Stimulated activated CD4-positive, alpha-beta T cell treated with anti-CD3 and anti-CD28 coated beads, Interleukin-1b, Interleukin-23, amount 100 ng/mL, for 48 hours (primary cell): ENCODE measurements at places on chromosomes 1 and 21.

- DNase-seq = no peak
Measured at GRCh38 chr1:36667836-36668235, 185.1 kb upstream of the CSF3R start.

DNA sequence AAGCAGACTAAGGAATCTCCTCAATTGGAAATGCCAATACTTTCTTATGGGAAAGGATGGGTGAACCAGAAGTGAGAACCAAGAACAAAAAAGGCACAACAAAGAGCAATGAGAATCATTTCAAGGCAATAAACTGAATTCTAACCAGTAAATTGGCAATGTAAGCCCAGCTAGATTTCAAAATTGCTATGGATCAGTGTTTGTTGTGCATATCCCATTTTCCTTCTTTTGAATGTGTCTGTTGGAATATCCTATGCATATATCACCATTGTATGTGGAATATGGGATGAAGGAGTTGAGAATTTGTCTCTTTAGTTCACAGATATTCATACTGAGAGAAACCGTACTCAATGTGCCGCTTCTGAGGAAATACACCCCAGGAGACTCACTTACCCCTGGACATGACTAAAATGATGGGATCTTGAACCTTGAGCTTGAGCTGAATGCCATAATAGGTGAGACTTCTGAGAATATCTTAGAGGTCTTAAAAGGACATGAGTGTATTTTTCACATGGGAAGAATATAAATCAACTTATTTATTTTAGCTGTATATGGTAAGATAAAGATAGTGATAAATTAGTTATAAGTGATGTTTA is 216.0 kb downstream of the BACH1 start:
- no peak for DNase-seq

GRCh38 chr21:34817821-34818661 is 149.2 kb downstream of the CLIC6 start:
- no peak for DNase-seq

- DNase-seq = no peak
Measured at GRCh38 chr1:81989524-81989923, 188.8 kb downstream of the ADGRL2 start.

GRCh38 chr1:202671399-202671798 is 38.9 kb downstream of the SYT2 start:
- DNase-seq = no peak

DNA sequence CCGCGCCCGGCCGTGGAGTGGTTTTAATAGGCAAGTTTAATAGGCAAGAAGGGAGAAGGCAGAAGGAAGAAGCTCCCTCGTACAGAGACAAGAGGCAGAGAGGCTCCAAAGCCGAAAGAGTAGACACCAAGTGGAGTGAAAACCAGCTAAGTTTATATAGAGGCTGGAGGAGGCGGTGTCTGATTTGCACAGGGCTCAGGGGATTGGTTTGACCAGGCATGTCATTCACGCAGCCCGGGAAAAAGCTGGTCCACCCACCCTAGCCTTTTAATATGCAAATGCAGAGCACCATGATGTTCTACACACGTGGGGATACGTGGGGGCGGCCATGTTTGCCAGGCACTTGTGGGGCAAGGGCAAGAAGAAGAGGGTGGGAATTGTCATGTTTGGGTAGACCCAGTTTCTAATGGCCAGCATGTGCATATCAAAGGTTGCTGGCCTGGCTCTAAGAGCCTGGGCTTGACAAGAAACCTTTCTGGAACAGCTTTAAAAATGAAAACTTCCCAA is 18.0 kb upstream of the SOD1 start:
- DNase-seq = no peak

- DNase-seq = no peak
Measured at GRCh38 chr1:185860859-185861258, 126.7 kb downstream of the HMCN1 start.

DNA sequence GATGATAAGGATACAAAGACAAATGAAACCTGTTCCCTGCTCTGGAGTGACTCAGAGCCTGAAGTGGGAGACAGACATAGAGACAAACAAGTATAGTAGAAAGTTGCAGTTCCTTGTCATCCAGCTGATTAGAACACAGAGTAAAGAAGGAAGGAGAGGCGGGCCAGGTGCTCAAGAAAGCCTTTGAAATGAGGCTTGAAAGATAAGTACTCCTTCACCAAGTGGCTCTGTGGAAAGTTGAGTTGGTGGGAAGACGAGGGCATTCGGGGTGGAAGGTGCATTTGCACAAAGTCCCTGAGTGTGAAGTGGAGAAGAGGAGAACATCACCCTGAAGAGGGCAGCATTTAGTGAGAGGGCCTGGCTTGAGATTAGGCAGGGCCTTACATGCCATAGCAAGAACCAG is 17.0 kb downstream of the MARK1 start:
- no peak for DNase-seq

- DNase-seq = no peak
Measured at GRCh38 chr1:121471523-121471922, 286.7 kb downstream of the SRGAP2C start.

GRCh38 chr1:246651012-246651695 is 73.1 kb upstream of the SCCPDH start:
- no peak for DNase-seq

GRCh38 chr1:231866392-231867331 is 240.1 kb downstream of the DISC1 start:
- peak; percentile 32 for DNase-seq

GRCh38 chr1:150410582-150411101 is 46.7 kb downstream of the RPRD2 start:
- no peak for DNase-seq

DNA sequence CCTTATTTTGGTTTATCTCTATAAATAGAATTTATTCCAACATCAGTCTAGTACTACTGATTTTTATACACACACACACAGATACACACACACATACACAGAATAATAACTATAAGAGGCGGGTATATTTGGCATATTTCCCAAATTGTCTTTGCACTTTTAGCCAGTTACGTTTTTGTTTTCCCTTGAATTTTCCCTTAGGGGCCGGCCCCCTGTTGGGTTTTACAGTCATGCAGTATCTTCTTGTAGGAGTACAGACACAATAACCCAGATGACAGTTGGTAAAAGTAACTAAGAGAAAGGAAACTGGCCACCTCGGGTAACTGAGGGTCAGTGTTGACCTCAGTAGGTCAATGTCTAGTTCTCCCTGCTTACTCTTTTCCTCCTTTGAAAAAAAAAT is 50.9 kb downstream of the DISP1 start:
- no peak for DNase-seq

DNA sequence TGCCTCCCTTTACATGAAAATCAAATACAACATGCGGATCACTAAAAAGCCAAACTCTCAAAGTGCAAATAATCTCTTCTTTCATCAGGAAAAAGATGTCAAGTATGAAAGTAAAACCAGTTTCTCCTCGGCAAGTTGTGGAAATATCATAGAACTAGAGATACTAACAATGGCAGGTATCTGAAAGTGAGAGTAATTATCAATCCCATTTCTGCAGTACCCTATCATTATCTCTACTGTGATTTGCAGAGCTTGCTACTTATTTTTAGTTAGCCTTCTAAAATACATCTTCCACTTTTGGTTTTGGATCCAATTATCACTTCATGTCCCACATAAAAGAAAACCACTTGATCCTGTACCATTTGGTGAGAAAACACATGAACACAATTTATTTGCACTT is 3.0 kb downstream of the TP53BP2 start:
- DNase-seq = no peak

DNA sequence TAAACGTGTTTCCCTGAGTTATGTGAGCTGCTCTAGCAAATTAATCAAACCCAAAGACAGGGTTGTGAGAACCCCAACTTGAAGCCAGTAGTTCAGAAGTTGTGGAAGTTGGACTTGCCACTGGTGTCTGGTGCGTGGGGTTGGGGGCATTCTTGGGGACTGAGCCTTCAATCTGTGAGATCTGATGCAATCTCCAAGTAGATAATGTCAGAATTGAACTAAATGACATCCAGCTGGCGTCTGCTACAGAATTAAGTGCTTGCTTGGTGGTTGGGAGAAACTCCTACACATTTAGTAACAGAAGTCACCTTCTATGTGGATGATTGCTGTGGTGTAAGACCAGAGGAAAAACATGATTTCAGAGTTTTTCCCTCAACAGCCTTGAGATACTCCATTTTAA is 207.4 kb downstream of the FGGY start:
- DNase-seq = no peak

DNA sequence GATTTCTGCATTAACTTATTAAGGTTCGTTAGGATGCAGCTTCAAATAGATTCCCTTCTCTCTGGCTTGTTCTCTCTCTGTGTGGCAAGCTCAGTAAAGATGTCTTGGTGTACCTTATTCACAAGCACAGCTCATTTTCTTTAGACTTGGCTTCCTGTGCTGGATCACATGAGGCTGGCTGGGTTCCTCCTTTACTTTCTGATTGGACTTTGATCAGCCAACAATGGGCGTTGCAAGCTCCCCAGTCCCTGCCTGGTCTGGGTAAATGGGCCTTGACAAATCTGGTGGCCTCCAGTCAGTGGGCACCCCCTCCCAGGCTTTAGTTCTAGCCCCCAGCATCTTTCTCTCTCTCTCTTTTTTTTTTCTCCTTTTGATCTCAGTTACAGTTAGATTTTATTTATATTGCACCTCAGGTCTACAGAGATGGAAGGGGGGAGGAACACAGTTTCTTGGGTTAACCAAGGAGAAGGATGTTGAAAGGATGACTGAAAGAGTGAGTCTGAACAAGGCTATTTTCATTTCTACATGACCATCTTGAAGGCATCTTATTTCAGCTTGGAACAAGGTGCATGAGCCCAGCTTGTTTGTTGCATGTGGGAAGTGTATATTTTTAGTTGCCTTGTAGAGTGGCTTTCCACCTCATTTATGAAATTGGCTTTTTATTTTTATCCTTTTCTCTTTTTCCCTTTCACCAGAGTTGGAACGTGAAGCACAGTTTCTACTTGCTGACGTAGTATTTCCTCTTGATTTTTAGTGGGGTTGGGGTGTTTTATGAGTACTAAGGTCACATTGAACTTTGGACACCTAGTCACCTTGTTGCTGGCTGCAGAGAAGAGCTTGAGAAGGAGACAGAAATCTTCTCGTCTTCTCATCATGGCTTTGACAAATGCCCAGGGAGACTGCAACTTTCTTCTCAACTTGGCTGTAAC is 77.1 kb downstream of the PBX1 start:
- no peak for DNase-seq

GRCh38 chr1:231040800-231041718 is 1.0 kb upstream of the FAM89A start:
- no peak for DNase-seq

DNA sequence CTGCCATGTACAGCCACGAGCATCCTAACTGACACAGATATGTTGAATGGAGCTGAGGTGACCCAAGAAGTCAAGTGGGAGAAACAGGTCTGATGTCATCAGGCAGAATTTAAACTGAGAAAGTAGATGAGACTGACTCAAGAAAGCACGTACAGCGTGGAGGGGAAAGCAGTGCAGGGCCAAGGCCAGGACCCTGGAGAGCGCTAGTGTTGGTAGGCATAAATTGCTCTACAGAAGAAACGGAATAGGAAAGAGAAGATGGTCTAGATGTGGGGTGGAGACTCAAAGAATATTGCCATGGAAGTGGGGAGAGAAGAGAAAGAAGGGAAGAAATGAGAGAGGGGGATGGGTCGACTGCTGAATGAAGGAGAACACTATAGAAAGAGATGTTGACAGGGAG is 45.3 kb upstream of the GJB5 start:
- no peak for DNase-seq

DNA sequence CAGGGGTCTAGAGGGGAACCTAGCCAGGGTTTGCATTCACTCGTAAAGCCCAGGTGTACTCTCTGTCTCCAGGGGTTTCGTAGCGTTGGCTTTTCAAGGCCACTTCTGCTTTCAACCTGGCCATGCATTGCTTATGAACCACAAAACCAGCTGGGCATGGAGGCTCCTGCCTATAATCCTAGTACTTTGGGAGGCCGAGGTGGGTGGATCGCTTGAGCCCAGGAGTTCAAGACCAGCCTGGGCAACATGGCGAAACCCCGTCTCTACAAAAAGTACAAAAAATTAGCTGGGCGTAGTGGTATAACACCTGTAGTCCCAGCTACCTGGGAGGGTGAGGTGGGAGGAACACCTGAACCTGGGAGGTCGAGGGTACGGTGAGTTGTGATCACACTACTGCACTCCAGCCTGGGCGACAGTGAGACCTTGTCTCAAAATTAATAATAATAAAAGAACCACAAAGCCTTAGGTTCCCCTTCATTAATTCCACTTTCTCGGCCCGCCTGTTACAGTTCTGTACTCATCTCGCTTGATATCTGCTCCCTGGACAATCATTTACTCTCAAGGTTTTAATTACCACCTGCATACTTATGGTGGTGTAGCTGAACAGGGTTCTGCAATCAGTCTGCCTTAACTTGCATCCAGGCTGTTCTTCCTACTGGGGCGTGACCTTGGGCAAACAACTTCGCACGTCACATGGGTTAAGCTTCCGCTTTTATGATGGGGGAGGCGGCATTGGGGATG is 6.1 kb downstream of the SLC16A4 start:
- no peak for DNase-seq

DNA sequence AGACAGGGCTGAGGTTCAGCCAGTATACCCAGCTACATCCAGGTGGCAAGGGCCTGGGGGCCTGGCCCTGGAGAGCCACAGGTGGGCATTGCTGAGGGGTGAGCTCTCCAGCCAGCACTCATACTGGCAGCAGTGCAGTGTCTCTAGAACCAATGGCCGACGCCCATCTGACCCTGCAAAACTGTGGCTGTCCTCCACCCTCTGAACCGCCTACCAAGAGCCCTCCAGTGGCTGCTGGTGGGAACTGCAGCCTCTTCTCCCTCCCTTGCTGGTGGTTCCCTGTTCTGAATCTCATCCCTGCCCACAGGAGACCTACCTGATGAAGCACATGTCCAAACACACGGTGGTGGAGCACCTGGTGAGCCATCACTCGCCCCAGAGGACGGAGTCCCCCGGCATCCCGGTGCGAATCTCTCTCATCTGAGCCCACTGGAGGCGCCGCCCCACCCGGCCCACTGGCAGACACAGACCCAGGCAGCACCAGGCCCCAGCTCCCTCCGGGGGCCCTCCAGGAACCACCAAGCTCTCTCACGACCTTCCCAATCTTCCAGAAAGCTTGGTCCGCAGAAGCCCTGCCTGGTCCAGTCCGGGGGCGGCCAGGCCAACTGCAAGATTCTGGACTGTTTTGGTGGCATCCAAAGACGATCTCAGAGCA is 22.1 kb downstream of the A3GALT2 start:
- DNase-seq = peak; percentile 65

DNA sequence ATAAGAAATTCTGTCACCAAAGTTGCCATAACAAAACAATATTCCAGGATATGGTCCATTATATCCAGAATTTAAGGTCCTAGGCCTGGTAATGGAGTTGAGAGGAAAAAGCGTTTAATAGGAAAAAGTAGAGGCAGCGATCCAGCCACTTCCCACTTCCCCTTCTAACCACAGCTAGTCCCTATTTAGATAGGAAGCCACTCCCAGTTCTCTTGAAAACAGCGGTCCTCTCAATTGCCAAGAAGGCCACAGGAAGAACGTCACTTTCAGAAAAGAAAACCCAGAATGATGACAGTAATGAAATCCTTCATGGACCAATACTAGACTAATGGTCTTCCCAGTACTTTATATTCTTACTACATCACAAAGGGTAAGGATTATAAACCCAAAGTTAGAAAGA is 38.6 kb downstream of the ABL2 start:
- DNase-seq = no peak

GRCh38 chr1:98458511-98459485 is 202.7 kb upstream of the SNX7 start:
- DNase-seq = no peak

GRCh38 chr1:37765916-37766664 is 1.2 kb upstream of the EPHA10 start:
- DNase-seq = peak; percentile 48
